ENCODE measurements at places on chromosomes 1 and 21.

DNA sequence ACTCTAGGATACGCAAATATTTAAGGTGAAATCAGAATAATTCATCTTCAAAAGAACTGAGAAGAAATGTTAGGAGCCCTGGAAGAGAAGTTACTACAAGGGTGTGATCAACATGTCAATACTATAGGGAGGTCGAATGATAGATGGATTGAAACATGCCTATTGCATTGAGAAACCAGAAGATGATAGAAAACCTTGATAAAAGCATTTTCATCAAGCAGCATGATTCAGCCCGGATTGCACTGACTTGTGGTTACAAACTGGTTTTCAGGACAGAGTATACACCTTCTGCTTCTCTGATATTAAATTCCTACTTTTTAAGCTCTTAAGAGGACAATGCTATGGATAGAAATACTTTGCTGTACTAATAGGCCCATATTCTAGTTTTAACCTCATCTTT, 164.2 kb downstream of the FMN2 start:
- no peak for DNase-seq

DNA sequence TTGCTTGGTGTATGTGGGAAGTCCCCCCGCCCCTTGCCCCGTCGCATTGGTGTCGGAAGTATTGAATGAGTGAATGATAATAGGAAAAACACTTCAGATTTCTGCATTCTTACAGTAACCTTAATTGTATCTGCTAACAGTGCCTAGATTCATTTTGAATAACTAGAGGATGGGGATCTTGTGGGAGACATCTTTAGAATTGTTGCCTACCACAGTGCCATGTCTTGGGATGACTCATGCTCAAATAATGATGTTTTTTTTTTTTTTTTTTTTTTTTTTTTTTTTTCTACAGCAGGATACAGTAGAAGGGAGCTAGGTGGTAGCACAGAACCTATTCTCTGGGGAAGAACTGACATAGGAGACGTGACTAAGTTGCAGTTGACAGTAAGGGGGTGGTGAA, 237.9 kb downstream of the USP25 start:
- DNase-seq = no peak

DNA sequence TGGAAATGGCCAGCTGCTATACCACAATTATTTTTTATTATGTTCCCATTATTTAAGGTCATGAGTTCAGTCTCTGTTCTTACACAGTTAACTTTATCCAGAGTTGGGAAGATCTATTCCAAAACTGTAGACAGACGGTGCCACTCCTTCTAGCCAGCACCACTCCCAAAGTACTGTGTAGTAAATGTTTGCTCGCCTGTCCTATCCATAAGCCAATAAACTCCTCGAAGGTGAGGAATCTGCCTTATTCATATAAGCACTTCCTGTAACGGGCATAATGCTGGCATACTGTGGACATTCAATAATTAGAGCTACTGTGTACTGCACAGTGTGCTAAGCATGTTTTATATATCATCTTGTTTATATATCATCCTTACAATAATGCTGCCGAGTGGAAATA, 26.1 kb upstream of the STMN1 start:
- DNase-seq = no peak

- no peak for DNase-seq
Measured at GRCh38 chr1:2083666-2084065, 33.5 kb downstream of the PRKCZ start.

GRCh38 chr1:180952657-180953013, 39.9 kb downstream of the KIAA1614 start:
- no peak for DNase-seq

DNA sequence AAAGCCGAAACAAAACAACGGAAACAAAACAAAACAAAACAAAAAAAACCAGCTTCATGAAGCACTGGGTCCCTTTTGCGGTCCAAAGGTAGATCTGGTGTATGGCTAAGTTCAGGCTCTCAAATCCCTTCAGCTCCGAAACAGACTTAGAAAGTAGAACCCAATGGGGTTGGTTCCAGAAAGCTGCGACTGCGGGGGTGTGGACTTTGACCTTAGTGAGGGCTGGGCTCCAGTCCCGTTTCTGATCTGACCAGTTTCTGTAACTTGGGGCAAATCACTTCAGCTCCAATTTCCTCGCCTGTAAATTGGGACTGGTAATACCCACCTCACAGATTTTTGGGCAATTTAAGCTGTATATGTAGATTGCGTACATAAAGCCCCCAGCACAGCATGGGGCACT, 105.2 kb downstream of the ZSCAN20 start:
- DNase-seq = no peak

- DNase-seq = no peak
Measured at GRCh38 chr1:27392778-27393635, 585 bp downstream of the GPR3 start.

GRCh38 chr1:217090060-217090911, 367.1 kb upstream of the ESRRG start:
- DNase-seq = no peak

GRCh38 chr1:232748910-232749368, 56.3 kb upstream of the MAP10 start:
- no peak for DNase-seq

GRCh38 chr1:185598332-185598731, 135.9 kb upstream of the HMCN1 start:
- no peak for DNase-seq

DNA sequence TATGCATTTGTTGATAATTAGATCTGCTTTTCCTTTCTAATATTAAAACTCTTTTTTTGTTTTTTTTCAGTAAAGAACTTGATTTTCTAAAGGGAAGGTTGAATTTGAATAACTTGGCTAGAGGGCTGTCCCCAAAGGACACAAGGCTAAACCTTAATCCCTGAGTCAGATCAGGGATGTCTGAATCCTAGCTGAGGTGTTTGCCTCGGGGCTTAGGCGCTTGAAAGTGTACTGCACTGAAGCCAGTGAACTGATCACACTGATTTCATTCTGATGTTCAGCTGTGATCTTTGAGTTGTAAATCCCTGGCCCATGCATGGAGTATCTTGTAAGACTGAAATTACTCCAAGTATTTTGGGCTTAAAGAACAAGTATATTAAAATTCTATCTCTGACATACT, 42.8 kb downstream of the MTR start:
- no peak for DNase-seq

DNA sequence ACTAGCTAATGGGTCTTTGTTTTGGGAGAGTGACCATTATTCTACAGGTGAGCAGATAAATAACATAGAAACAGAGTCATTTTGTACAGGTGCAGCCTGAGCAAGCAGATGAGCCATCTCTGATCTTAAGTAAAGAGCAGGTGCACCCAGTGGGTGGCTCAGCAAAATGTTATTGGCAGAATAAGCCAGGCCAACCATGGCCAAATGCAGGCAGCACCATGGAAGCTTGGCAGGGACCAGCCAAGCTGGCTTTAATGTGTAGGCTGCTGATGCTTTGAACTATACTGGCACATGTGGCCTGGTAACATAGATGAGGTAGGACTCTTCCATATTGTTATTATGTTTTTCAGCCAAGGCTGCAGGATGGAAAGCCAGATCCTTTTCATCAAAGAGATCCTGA, 553.3 kb upstream of the ZRANB2 start:
- no peak for DNase-seq

GRCh38 chr1:54479251-54479650, 68.8 kb upstream of the ACOT11 start:
- DNase-seq = no peak

GRCh38 chr1:225479996-225480720, 52.3 kb upstream of the LBR start:
- DNase-seq = no peak

GRCh38 chr1:160095382-160096105, 2.9 kb downstream of the IGSF8 start:
- DNase-seq = no peak

DNA sequence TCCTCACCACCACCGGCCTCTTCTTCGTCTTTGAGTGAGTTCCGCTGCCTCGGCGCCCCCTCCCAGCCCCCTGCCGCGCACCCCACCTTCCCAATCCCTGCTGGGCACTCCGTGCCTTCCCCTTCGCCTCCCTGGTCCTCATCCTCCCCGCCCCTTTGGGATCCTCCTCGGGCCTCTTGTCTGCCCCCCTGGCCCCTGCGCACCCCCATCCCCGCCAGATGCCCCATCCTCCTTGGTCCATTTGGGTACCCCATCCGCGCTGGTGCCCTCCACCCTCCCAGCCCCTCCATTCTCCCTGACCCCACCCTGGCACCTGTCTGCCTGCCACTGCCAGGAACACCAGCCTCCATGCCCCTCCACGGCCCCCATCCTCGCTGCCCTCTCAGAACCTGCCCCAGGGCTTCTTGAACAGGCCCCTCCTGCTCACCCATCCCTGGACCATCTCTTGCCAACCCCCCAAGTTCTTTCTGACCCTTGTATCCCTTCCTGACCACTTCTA, 667 bp downstream of the ZDHHC18 start:
- no peak for DNase-seq

- DNase-seq = no peak
Measured at GRCh38 chr1:41314376-41315145, 46.7 kb upstream of the FOXO6 start.

- no peak for DNase-seq
Measured at GRCh38 chr1:48002142-48002541, 5.0 kb upstream of the TRABD2B start.

DNA sequence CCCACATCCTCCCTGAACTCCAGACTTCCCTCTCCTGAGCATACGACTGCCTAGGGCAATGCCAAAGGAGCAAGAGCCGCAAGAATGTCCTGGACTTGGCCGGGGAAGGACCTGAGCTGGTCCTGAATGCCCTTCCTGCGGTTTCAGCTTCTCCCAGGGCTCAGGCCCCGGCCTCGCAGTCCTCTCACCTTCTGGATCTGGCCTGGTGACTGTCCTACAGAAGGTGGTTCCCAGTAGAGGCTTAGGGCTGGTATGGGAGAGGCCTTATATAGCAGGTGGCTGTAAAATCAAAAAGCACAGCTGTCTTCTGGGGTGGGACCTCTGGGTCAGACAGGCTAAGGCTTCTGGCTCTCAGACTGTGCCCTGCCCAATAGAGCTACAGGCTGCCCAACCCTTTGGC, at the start of gene LYPD8:
LYPD8 (minus strand) TSS at position 243 of the 400 bp plus-strand sequence. CDS start 4,678 bp downstream, outside the sequence.
- no peak for DNase-seq

DNA sequence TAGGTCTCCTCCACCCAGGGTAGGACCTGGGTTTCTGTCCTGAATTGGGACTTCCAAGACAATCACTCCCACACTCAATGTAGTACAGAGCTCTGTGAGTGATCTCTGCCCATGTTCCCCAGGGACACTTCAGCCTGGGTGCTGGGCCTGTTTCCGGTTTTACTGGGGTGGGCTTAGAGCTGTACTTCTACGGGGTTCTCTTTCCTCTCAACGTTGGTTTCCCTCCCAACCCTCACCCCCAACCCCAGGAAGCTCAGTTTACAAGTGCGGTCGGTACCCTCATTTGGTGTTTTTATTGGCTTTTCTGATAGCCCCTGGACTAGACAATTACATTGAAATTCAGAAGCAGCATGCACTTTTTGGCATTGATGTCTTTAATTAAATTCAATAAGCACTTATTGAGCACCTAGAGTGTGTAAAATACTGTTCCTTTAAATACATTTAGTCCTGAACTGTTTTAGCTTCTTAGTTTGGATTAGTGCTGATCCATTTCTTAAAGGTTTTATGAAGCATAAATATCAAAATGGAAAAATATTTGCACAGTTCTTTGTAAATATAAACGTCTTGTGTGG, 542 bp upstream of the XPR1 start:
- peak; percentile 17 for DNase-seq

DNA sequence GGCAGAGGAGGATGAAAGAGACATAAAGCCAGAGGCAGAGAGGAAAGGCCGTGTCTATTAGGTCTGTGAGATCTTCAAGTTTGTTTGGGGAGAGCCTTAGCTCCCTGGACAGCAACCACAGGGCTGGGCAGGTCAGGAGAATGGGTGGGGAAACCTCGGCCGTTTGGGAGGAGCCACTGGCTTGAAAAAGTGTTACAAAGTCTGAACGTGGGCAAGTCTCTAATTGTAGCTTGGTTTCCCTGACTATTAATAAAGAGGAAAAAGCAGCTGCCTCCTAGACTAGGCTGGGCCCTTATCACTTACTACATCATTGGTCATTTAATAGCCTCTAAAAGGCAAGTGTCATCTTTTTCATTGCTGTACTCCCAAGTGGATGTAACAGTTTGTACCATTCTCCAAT, at the start of gene CCDC17:
CCDC17 (minus strand) TSS at position 83 of the 400 bp plus-strand sequence. CDS start 145 bp downstream, outside the sequence.
- DNase-seq = no peak

- no peak for DNase-seq
Measured at GRCh38 chr1:153362187-153362775, 4.6 kb downstream of the S100A9 start.

DNA sequence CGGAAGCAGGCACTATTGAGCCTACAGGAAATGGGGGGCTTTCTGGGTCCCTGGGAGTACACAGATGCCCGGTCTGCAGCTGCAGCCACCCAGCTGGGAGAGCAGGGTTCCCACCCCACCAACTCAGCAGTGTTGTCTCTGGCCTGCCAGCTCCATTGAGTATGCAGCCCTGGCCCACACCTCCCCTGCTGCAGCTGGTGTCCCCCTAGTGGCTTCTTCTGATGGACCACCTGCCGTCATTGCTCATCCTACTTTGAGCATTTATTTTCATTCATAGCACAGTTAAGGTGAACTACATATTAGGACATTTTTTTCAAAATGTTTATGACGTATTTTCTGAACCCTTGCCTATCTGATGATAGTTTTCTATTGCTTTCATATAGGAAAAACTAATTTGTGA, 189.8 kb upstream of the LYPLAL1 start:
- no peak for DNase-seq

DNA sequence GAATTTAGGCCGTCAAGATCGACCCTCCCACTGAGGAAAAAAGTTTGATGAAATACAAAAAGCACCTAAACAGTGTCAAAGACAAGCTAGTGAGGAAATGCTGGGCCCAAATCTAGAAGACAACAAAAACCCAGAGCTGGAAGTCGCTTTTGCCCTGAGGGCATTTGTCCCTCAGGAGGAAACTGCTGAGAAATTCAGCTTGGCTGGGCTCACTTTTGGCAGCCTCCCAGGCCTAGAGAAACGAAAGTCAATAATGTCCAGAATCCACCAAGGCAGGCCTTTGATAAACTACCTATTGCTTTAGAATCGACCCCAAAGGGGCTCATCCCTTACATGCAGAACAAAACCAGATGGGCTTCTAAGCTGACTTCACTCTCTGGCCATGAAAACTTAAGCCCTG, 38.9 kb downstream of the SYT2 start:
- DNase-seq = no peak

GRCh38 chr1:23288201-23288600, 55.9 kb downstream of the HNRNPR start:
- no peak for DNase-seq

DNA sequence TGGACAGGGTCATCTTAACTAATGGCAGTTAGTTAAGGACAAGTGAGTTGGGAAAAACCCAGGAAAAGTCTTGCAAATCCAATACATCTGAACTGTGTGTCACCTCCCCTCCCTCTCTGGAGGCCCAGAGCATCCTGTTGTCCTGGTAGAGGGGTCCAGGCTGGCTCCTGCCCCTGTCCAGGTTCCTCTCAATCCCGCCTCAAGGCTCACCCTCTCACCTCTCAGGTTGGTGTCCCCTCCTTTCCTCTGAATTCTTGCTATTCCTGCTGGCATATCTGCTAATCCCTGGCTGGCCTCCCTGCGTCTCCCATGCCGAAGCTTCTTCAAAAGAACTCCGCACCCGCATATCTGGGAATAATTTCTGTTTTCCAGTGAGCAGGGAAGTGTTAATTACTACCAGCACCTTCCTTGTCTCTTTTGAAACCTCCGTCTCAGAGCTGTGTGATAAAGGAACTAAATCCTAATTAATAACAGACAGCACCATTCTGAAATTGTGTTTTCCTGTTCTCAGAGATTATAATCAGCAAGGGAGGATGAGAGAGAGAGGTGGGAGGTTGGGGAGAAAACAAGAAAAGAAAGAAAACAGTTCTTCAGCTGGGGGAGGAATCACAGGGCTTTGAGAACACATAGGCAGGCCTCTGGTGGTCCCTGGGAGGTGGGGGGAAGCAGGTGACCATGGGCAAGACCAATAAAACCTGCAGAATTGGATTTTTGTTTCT, 568.0 kb downstream of the PTPRU start:
- DNase-seq = no peak

Data from NCI-H1436 (cell line).